ENCODE measurements at places on chromosomes 5 and 9. TPM values are rescaled to one million over a fixed set of nuclear protein-coding genes. Genes with fewer than 3 reads are reported as not detected.

The QRFP gene
- total RNA-seq = not detected

The SLC4A9 gene
- total RNA-seq = not detected

The TMEM215 gene
- total RNA-seq = 16.3 TPM

The BHMT gene
- 4.2 TPM for total RNA-seq

The KIF4B gene
- not detected for total RNA-seq

The DAB2 gene
- 124 TPM for total RNA-seq

The SLC2A8 gene
- 30.4 TPM for total RNA-seq

The ZFP2 gene
- total RNA-seq = 2.7 TPM

The RIMOC1 gene
- total RNA-seq = 18.8 TPM

DNA sequence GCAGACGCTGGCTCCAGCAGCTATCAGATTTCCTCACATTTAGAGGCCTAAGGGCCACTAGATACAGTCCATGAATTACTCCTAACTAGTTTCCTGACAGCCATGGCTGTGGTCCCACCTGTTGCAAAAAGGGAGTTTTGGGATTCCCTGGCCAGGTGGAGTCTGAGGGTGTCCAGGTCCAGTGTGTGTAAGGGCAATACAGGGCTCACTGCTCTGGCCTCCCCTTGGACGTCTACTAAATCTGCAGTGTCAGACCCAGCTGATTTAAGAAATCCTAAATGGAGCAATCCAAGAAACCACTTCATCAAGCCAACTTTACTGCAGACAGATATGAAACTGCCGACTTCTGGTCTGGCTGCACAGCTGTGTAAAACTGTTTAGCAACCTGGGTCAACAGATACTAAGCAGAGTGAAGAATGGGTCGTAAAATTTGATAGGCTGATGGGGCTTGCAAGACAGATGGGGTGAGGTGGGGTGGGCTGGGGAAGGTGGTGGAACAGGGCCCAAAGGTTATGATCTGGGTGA lies 116.4 kb downstream of the GADD45G start:
- no peaks in the 10 kb centered on the region for H3K4me1 ChIP-seq
- H3K27me3 ChIP-seq = no peaks in the 10 kb centered on the region
- no peaks in the 10 kb centered on the region for H3K36me3 ChIP-seq
- DNase-seq = no peak
- no peak overlapping the region for H3K4me3 ChIP-seq
- H3K27ac ChIP-seq = no peak overlapping the region

DNA sequence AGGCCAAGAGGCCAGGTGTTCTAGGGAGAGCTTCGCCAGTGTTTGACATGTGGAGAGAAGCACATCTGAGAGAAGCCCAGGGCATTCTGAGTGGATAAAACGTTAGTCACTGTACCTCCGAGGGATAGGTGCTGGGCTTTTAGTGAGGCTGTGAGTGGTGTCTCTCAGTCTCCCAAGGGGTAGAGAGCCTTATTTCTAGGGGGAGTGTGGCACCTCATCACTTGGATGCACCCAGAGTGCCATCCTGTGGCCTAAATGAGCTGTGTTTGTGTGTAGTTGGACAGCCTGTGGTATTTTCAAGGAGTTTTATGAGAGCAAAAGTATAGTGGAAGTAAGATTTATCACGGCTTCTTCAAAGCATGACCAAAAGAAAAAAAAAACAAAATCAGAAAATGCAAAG lies 1046.9 kb upstream of the WWC1 start:
- no peak overlapping the region for H3K27ac ChIP-seq
- DNase-seq = no peak
- no peaks in the 10 kb centered on the region for H3K27me3 ChIP-seq
- H3K4me3 ChIP-seq = no peak overlapping the region

GRCh38 chr5:108730617-108731340 lies 16.9 kb upstream of the FER start:
- peaks cover 3% of the 10 kb centered on the region for H3K4me1 ChIP-seq
- H3K27me3 ChIP-seq = no peaks in the 10 kb centered on the region
- no peak overlapping the region for H3K4me3 ChIP-seq
- H3K36me3 ChIP-seq = no peaks in the 10 kb centered on the region
- H3K27ac ChIP-seq = peak overlapping the region; percentile 28

GRCh38 chr9:81372628-81373191 lies 316.6 kb downstream of the TLE1 start:
- no peaks in the 10 kb centered on the region for H3K36me3 ChIP-seq
- H3K27ac ChIP-seq = no peak overlapping the region
- H3K27me3 ChIP-seq = no peaks in the 10 kb centered on the region
- peaks cover 6% of the 10 kb centered on the region for H3K4me1 ChIP-seq
- no peak overlapping the region for H3K4me3 ChIP-seq
- no peak for DNase-seq

- peaks cover 31% of the 10 kb centered on the region for H3K4me1 ChIP-seq
- H3K36me3 ChIP-seq = no peaks in the 10 kb centered on the region
- no peak overlapping the region for H3K27ac ChIP-seq
- H3K4me3 ChIP-seq = no peak overlapping the region
- DNase-seq = no peak
These were observed 5.4 kb upstream of the MYORG start for GRCh38 chr9:34382054-34382453.

GRCh38 chr5:151931260-151931659 lies 6.6 kb upstream of the GLRA1 start:
- H3K36me3 ChIP-seq = no peaks in the 10 kb centered on the region
- DNase-seq = no peak
- H3K27ac ChIP-seq = no peak overlapping the region
- H3K4me1 ChIP-seq = no peaks in the 10 kb centered on the region

DNA sequence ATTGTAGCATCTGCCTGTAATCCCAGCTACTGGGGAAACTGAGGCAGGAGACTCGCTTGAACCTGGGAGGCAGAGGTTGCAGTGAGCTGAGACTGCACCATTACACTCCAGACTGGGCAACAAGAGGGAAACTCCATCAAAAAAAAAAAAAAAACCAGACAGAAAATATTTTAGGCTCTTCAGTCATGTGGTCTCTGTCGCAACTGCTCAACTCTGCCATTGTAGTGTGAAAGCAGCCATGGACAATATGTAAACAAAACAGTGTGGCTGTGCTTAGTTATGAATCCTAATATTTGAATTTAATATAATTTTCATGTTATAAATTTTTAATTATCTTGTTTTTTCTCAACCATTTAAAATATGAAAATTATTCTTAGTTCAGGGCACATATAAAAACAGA lies 38.4 kb downstream of the ZFAND5 start:
- H3K27me3 ChIP-seq = no peaks in the 10 kb centered on the region
- H3K4me1 ChIP-seq = no peaks in the 10 kb centered on the region
- H3K27ac ChIP-seq = no peak overlapping the region
- no peak overlapping the region for H3K4me3 ChIP-seq
- no peak for DNase-seq

GRCh38 chr5:158301186-158301585 lies 442.2 kb upstream of the CLINT1 start:
- no peak for DNase-seq
- no peaks in the 10 kb centered on the region for H3K27me3 ChIP-seq
- H3K36me3 ChIP-seq = no peaks in the 10 kb centered on the region
- no peak overlapping the region for H3K4me3 ChIP-seq
- H3K27ac ChIP-seq = no peak overlapping the region
- H3K4me1 ChIP-seq = no peaks in the 10 kb centered on the region

DNA sequence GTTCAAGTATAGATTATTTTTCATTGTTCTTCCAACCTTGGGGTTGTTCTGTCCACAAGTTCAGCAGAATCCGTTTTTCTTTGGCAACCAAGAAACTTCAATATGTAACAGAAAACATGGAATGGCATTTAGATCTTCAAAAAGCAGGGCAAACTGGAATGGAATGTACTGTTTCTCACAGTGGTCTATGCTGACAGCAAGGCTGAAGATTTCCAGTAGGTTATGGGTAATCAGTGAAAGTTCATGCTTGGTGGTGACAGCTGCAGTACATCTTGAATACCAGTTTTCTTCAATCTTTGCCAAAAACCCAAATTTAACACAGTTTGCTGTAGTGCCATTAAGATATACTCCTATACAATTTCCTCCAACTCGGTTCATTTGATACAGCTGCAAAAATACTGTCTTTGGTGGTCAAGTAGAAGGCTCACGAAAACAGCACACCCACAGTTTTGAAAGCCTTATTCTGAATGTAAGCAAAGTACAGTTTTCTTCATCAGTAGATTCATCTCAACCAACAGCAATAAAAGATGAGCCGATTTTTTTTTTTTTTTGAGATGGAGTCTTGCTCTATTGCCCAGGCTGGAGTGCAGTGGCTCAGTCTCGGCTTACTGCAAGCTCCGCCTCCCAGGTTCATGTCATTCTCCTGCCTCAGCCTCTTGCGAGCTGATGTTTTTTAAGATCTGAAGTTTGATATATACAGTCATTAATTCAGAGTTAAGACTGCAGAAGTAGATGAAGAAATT lies 4.9 kb downstream of the TRIM52 start:
- peaks cover 22% of the 10 kb centered on the region for H3K36me3 ChIP-seq
- no peaks in the 10 kb centered on the region for H3K27me3 ChIP-seq
- no peak overlapping the region for H3K4me3 ChIP-seq
- H3K4me1 ChIP-seq = no peaks in the 10 kb centered on the region
- H3K27ac ChIP-seq = no peak overlapping the region

- H3K4me1 ChIP-seq = peaks cover 28% of the 10 kb centered on the region
- H3K4me3 ChIP-seq = no peak overlapping the region
- H3K27me3 ChIP-seq = no peaks in the 10 kb centered on the region
- no peak overlapping the region for H3K27ac ChIP-seq
These were observed 89.3 kb upstream of the DMRT1 start for GRCh38 chr9:752201-752600.

DNA sequence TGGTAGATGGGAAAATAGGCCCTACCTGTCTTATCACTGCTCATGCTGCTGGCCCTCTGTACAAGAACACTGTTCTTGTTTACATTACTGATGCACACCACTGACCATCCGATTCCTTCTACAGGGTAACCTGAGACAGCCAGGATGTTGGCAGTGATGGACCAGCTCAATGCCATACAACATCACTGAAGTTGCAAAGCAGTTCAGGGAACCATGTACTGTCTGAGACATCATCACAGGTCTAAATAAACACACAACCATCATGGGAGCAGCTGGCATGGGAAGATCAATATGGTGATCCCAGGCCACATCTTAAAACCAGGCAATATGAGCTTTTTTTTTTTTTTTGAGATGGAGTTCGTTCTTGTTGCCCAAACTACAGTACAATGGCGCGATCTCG lies 59.0 kb downstream of the IARS1 start:
- no peaks in the 10 kb centered on the region for H3K36me3 ChIP-seq
- no peak for DNase-seq
- no peaks in the 10 kb centered on the region for H3K27me3 ChIP-seq
- no peak overlapping the region for H3K27ac ChIP-seq

DNA sequence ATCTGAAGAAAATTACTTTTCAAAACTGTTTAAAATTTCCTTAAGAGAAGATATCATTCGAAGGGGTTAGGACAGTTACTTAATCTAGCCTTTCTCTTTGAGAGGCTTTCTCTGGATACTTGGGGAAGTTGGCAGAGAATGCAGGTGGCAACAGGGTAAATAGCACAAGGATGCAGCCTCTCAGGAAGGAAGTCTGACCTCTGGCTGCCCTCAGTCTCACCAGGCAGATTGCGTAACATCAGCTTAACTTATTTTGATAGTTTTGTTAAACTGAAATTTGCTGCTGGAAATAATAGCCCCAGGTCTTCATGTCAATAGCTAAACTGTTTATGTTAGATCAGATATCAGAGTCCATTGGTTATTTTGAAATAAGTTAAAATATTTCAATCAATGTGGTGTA lies 20.4 kb downstream of the CCDC192 start:
- H3K27ac ChIP-seq = no peak overlapping the region
- peak; percentile 46 for DNase-seq
- H3K4me1 ChIP-seq = no peaks in the 10 kb centered on the region
- H3K4me3 ChIP-seq = no peak overlapping the region
- no peaks in the 10 kb centered on the region for H3K36me3 ChIP-seq
- H3K27me3 ChIP-seq = no peaks in the 10 kb centered on the region

- no peaks in the 10 kb centered on the region for H3K27me3 ChIP-seq
- H3K36me3 ChIP-seq = no peaks in the 10 kb centered on the region
- no peak overlapping the region for H3K4me3 ChIP-seq
These were observed 152.7 kb upstream of the ACTBL2 start for GRCh38 chr5:57635146-57635777.

DNA sequence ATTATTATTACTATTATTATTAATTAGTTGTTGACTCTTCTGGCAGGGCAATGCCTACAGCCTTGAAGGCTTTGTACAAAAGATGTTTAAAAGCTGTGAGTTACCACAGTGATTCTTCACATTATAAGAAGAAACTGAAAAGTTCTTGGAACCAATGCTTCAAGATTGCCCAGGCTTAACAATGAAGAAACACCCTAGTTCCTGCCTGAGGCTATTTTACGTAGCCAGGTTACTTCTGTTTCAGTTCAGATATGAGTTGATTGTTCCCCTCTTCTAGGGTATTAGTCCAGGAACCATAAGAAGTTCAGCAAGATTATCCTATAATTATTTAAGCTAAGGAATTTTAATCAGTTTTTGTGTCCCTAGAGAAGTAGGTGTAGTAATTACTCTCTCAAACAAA lies 154.6 kb upstream of the CDH12 start:
- H3K27ac ChIP-seq = no peak overlapping the region
- no peaks in the 10 kb centered on the region for H3K27me3 ChIP-seq
- no peak for DNase-seq
- H3K4me3 ChIP-seq = no peak overlapping the region
- no peaks in the 10 kb centered on the region for H3K36me3 ChIP-seq
- H3K4me1 ChIP-seq = no peaks in the 10 kb centered on the region

DNA sequence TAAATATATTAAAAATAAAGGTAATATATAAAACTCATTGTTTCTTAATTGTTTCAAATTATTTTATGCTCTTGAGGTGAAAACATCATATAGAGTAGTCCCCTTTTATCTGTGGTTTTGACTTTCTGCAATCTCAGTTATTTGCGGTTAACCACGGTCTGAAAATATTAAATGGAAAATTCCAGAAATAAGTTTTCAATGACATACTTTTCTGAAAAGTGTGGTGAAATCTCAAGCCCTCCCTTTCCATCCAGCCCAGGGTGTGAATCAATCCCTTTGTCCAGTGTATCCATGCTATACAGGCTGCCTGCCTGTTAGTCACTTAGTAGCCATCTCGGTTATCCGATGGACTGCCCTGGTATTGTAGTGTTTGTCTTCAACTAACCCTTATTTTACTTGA lies 546.7 kb upstream of the DMAC1 start:
- no peaks in the 10 kb centered on the region for H3K36me3 ChIP-seq
- H3K27me3 ChIP-seq = no peaks in the 10 kb centered on the region
- DNase-seq = no peak
- no peak overlapping the region for H3K4me3 ChIP-seq

GRCh38 chr9:114007991-114008666 lies 70.0 kb downstream of the AMBP start:
- H3K27me3 ChIP-seq = no peaks in the 10 kb centered on the region
- DNase-seq = peak; percentile 2
- no peak overlapping the region for H3K27ac ChIP-seq
- no peak overlapping the region for H3K4me3 ChIP-seq
- H3K36me3 ChIP-seq = no peaks in the 10 kb centered on the region
- H3K4me1 ChIP-seq = no peaks in the 10 kb centered on the region

DNA sequence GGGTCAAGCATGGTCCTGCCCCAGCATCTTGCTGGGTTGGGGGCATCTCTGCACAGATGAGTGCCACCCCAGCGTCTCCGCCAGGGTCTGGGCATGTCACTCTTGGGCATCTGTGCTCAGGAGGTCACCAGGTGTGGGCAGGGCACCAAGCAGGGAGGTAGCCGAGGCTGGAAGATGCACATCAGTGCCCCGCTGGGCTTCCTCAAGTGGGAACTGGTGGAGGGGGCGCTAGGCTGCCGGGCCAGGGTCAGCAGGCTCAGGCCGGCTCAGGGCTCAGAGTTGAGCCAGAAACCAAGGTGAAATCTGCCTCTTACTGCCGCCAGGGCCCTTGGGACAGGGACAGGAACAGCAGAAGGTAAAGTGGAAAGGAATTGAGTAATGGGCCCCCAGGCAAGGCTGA lies 4.0 kb upstream of the FUT7 start:
- peaks cover 23% of the 10 kb centered on the region for H3K4me1 ChIP-seq
- no peaks in the 10 kb centered on the region for H3K27me3 ChIP-seq
- no peak overlapping the region for H3K27ac ChIP-seq
- no peak overlapping the region for H3K4me3 ChIP-seq
